ENCODE measurements at places on chromosomes 2 and 18. TPM values are rescaled to one million over a fixed set of nuclear protein-coding genes. Genes with fewer than 3 reads are reported as not detected.

The KCNE4 gene
- 0.83 TPM for total RNA-seq

The ADNP2 gene
- 11.1 TPM for total RNA-seq

The LONRF2 gene
- 2.5 TPM for total RNA-seq

The GPR35 gene
- total RNA-seq, result 0.97 TPM
